Bronchial smooth muscle cell (primary cell): ENCODE measurements at places on chromosomes 16 and 17. TPM values are rescaled to one million over a fixed set of nuclear protein-coding genes. Genes with fewer than 3 reads are reported as not detected.

The NPIPA5 gene
- total RNA-seq: 0.79 and 2.3 TPM in 2 replicates

The EVPL gene
- total RNA-seq: 0.09 and 0.16 TPM in 2 replicates

The TMC6 gene
- total RNA-seq: 0.47 and 1.5 TPM in 2 replicates

The OTOA gene
- under 0.01 and 0.09 TPM in 2 replicates for total RNA-seq

The MT1H gene
- not detected in 2 replicates for total RNA-seq

The CCT6B gene
- total RNA-seq: 1.5 and 4.1 TPM in 2 replicates

The C16orf74 gene
- 3.9 and 11.5 TPM in 2 replicates for total RNA-seq

The CCL14 gene
- total RNA-seq: not detected in 2 replicates

The BEAN1 gene
- not detected in 2 replicates for total RNA-seq

The NPIPB9 gene
- 2.4 TPM in 1 of 2 replicates, not detected in the other for total RNA-seq

The DPEP3 gene
- not detected in 2 replicates for total RNA-seq

The TP53TG3F gene
- not detected in 2 replicates for total RNA-seq

The PROCA1 gene
- total RNA-seq: 1.6 and 2.9 TPM in 2 replicates

The STX1B gene
- 1.0 and 3.5 TPM in 2 replicates for total RNA-seq
